Osteocyte (in vitro differentiated cells): ENCODE measurements at places on chromosomes 1 and 21. TPM values are rescaled to one million over a fixed set of nuclear protein-coding genes. Genes with fewer than 3 reads are reported as not detected.
A peak's percentile ranks its signal among the peaks of the same experiment; 100 is the strongest.

DNA sequence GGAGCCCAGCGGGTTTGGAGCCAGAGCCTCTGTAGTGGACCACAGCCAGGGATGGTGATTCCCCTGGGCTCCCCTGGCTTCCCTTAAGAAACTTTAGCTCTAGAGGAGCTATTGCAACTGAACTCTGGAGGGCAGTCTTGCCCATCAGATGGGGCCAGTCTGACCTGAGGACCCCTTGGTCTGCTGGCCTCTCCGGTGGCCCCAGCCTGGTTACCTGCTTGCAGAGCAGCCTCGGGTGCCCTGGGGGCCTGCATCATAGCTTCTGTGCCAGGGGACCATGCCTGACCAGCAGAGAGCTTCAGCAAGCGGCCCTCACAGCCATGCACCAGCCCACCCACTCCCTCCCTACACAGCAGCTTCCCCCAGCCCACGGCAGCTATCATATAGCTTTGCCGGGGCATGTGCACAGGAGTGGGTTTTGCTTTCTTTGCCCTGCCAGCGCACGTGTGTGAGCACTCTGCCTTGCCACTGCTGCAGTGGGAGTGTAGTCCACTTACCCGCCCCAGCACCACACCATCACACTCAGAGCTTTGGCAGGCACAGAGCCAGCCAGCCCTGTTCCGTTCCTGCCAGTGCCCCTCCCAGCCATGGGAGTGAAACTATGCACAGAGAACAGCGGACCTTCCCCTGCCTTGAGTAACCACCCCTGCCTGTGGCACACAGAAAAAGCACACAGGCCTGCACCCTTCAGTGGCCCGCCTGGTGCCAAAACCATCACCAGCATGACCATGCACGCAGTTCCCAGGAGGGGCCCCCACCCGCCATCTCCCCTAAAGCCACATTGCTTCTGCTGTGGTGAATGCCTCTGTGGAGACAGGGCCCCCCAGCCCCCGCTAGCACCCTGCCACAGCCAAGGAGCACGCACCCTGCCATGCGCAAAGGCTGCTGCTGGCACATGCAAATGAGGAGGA, 442.9 kb upstream of the NEGR1 start:
- DNase-seq, result peak; percentile 81

- DNase-seq, result no peak
Observed at GRCh38 chr1:60936591-60937342, 145.6 kb upstream of the NFIA start.

DNA sequence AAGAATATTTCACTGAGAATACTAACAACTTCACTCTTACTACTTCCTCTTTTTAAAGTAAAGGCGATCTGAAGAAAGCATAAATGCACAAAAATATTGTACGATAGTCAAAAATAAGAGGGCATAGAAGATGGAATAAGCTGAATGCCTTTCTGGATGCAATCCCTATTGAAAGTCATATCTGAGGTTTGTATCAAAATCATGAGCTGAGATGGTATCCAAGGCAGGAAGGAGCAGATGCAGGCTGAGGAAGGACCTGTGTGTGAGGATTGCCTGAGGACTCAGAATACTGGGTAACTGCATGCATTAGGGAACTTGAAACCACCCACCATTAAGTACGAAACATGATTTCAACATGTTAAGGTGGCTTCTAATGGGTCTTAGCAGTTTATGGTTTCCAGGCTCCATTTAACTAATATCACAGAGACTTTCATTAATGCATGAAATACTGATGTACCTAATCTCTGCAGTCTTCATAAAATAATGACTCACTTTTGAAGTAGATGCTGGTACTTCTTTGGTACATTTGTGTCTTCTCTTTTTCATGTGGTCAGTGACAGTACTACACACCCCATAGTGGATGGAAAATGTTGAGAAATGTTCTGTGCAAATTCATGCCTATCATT, 29.6 kb upstream of the RGS1 start:
- no peak for DNase-seq

DNA sequence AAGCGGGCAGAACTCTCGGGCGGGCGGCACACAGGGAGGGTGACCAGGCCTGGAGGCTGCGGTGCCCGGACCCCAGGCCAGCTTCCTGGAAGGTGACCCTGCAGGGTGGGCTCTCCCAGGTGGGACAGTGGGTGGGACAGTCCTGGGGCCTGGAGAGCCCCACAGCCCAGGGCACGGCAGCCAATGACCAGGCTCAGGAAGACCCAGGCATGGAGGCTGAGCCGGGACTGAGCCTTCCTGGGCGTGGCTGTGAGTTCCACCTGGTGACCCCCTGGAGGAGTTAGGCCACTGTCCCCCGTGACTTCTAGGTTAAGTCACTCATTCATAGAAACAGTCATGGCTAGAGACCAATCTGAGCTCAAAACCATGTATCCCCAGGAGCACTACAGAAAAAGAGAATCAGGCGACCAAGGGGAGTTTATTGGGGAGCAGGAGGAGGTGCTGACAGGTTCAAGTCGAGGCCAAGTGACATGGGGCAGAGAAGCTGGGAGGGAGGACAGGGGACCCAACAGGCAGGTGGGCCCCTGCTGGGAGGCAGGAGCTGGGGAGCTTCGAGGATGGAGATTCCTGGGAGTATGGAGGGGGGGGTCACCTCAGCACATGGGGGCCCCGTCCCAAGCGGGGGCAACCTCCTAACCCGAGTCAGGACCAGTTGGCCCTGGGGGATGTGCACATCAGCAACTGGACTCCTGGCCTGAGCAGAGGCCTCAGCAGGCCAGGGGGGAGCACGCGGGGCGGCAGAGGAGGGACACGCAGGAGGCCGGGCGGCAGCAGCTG, 1.2 kb downstream of the KRTAP10-5 start:
- DNase-seq, result peak; percentile 79

GRCh38 chr1:19122668-19123067, 87.4 kb downstream of the UBR4 start:
- DNase-seq, result peak; percentile 53

- DNase-seq, result no peak
Observed at GRCh38 chr1:10881046-10881445, 84.6 kb upstream of the CASZ1 start.

- no peak for DNase-seq
Observed at GRCh38 chr21:43976661-43977060, 35.4 kb upstream of the TRAPPC10 start.

DNA sequence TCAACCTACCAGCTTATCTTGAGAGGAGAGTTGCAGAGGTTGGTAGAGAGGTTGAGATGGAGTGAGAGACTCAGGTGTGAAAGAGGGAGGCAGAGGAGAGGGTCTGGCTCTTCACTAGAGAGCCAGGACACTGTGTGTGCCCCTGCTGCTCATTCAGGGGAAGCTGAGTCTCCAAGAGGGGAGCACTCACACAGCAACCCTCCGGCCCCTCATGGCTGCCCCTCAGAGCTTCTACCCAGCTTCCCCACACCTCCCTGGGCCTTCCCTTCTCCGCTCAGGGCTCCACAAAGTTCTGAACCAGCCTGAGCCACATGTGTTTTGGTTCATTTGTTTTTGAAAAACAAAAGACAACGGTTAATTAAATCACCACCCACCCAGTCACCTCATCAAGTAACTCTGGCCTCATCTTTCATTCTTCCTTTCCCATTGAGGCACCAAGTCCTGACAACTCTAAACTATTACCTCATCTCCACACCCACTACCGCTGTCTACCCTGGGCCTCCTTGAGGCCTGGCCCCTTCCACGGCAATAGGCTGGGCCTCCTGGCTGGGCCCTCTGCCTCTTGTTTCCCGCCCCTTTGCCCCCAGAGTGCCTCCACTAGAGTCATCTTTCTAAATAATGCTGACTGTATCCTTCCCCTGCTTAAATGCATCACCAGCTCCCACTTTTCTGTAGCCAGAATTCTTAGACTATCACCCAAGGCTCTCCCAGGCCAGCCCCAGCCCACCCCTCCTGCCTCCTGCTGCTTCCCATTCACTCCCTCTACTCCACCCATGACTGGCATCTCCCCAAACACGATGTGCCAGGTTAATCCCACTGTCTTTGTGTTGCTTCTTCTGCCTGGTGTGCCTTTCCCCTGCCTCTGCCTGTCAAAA, 33.0 kb downstream of the TNNT2 start:
- DNase-seq, result no peak

DNA sequence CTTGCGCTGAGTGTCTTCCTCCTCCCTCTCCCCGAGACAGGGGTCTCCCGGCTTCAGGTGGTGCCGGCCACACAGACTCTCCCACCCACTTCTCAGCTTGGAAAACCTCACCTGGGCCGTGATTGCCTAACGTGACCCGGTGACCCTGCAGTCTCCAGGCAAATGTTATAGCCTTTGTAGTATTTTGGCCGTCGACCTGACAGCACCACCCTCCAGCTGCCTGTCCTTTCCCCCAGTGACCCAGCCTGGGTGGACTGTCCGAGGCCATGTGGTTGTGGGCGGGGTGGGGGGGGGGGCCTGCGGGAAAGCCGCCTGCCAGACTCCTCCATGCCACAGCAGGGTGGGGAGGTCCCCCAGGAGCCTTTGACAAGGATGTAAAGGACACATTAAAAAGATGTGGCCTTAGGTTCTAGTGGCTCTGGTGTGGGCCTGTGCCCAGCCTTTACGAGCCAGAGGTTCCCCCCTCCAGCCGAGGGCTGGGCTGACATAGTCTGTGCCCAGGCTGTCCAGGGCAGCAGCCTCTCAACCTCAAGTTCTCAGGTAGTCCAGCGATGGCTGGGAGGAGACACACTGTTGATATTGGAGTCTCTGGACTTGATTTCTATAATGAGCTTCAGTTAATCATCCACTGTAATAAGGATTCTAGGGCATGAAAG, 8.1 kb downstream of the TOR3A start:
- DNase-seq, result no peak

DNA sequence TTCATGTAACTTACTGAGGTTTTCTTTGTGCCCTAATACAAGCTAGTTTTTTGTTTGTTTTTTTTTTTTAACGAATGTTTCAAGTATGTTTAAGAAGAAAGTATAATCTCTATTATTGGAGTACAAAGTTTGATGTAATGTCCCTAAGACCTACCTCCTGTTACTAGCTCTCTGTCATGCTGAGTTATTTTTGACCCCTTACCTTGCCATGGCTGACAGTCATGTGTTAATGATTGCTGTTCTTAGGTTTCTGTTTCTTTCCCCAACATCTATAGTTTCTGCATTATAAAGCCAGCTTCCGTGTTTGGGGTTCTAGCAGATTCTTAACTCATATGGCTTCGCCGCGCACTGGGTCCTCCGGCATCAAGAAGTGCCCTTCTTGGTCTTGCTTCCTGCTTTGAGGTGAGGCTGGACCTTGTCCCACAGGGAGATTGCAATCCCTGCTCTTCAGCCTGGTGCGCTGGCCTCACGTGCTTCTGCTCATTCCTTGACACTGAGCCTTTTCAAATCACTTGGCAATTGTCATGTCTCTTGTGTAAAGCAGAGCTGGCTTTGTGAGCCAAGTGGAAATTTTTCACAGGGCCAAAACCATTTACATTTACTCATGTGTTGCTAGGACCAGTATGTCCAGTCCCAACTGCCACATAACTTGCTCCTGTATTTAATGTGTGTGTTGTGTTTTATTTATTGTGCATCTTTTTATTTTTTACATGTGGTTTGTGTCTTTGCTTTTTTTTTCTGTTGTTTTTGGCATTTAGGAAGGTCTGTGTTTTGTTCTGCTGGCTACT, 135.0 kb upstream of the COL6A1 start:
- DNase-seq, result no peak

The FLG2 gene
- not detected in 2 replicates for total RNA-seq

The LIN9 gene
- total RNA-seq, result 2.7 and 4.2 TPM in 2 replicates

The PRELP gene
- total RNA-seq, result 0.94 and 1.0 TPM in 2 replicates

The IL22RA1 gene
- total RNA-seq, result not detected in 2 replicates

The PGLYRP3 gene
- not detected in 2 replicates for total RNA-seq

The DDR2 gene
- total RNA-seq, result 173 and 185 TPM in 2 replicates
